Mammary microvascular endothelial cell (primary cell): ENCODE measurements at places on chromosomes 3 and 15. TPM values are rescaled to one million over a fixed set of nuclear protein-coding genes. Genes with fewer than 3 reads are reported as not detected.

Gene GPR149
- total RNA-seq = not detected in 2 replicates

Gene SAMD7
- total RNA-seq = not detected in 2 replicates

Gene ZNF501
- 3.0 and 3.7 TPM in 2 replicates for total RNA-seq

Gene CAPN3
- 0.54 and 0.67 TPM in 2 replicates for total RNA-seq

Gene CACNA2D2
- 0.05 TPM in 1 of 2 replicates, not detected in the other for total RNA-seq

Gene STAC
- total RNA-seq = 20.7 and 29.0 TPM in 2 replicates

Gene SEMA3B
- 0.05 TPM in 1 of 2 replicates, not detected in the other for total RNA-seq
